ENCODE measurements at places on chromosomes 12 and 14.

DNA sequence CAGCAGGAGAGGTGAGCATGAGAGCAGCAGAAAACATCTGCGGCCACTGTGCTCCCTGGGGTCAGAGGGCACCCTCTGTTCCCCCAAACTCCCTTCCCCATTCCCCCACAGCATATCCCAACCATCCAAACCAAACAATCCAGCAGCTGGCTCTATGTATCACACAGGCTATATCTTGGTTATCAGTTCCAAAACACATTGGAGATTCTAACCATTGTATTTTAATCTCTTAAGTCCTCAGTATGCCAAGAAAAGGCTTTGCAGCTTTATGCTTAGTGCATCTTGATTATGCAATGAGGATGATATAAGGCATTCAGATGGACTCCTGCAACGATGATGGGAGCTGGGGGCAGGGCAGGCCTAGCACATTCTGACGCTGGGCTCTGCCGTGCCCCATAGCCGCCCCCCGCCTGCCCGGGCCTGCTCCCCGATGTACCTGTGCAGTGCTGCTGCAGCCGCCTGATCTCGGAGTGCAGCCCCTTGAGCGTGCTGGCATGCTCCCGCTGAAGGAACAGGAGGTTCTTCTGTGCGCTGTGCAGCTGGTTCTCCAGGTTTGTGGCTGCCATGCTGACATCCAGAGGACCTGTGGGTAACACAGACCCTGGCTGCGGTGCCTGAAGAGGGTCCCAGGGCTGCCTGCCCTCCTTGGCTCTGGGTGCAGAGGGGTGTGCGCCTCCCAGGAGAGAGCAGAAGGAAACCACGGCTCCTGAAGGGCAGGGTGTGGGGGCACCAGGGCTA lies 29.6 kb downstream of the CCDC92 start:
- DNase-seq: no peak

DNA sequence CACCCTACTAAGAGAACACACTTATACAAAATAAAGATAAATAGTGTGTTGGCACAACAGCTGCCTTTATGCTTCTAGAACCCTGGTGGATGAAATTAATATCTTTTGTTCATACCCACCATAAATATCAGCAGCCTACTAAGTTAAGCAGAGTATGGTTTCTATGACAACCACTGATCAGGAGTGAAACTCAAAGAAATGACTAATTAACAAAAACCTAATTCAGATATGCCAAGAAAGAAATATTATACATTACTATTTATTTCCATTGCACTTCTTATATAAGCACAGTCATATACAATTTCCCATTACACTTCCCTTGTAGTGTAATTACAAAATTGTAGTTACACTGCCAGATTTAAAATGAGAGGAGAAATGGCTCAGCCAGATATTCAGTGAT lies 164.1 kb upstream of the CDKN3 start:
- no peak for DNase-seq

DNA sequence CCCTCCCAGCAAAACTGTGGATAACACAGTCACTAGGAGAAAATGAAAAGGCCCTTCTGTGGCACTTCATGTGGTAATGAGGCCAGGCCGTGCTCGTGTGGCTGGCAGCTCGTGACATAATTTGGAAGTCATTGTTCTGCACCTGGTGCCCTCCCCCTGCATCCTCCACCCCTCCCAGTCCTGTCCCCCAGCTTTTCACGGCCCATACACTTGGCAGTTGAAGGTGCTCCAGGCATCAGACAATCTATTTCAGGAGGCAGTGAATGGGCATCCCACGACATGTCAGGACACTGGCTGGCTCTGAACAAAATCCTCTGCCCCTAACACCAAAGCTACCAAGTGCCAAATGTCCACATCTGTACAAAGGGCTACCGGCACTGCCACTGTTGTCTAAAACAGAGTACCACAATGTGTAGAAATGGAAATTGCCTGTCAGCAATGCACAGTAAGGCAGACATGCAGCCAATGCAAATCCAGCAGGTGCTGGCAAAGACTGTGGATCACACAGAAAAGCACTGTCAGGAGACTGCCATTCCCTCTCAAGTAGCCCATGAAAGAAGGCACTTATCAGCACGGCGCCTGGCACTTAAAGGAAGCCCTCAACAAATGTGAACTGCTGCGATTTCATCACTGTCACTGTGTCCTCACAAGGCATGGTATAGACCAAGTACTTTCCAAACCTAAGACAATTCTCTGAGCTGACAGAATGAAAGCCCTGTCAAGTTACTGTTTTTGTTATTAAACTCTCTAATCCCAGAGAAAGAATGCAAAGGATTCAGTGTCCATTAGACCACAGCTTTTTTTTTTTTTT lies 39.1 kb downstream of the CORO1C start:
- no peak for DNase-seq

GRCh38 chr14:80605536-80605935 lies 336.0 kb downstream of the CEP128 start:
- no peak for DNase-seq

DNA sequence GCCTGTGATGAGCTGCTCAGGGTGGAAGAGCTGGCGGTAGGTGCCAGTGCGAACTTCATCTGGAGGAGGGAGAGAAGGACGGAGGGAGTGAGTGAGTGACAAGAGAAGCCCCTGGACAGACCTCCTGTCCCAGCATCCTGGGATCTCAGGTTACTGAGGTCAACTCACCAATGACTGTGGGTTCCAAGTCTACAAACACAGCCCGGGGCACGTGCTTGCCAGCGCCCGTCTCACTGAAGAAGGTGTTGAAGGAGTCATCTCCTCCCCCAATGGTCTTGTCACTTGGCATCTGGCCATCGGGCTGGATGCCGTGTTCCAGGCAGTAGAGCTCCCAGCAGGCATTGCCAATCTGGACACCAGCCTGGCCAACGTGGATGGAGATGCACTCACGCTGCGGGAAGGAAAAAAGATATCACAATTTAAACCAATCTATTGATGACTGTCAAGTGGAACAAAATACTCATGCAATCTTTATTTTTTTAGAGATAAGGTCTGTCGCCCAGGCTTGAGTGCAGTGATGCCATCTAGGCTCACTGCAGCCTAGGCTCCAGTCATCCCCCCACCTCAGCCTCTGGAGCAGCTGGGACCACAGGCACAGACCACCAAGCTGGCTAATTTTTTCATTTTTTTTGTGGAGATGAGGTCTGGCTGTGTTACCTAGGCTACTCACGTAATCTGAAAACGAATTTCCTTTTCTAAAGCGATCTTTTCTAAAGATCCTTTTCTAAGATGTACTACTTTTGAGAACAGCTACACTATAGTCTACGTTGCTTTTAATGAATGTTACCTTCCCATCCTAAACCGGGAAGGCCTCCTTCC lies 1.7 kb downstream of the TUBA1B start:
- DNase-seq: no peak

DNA sequence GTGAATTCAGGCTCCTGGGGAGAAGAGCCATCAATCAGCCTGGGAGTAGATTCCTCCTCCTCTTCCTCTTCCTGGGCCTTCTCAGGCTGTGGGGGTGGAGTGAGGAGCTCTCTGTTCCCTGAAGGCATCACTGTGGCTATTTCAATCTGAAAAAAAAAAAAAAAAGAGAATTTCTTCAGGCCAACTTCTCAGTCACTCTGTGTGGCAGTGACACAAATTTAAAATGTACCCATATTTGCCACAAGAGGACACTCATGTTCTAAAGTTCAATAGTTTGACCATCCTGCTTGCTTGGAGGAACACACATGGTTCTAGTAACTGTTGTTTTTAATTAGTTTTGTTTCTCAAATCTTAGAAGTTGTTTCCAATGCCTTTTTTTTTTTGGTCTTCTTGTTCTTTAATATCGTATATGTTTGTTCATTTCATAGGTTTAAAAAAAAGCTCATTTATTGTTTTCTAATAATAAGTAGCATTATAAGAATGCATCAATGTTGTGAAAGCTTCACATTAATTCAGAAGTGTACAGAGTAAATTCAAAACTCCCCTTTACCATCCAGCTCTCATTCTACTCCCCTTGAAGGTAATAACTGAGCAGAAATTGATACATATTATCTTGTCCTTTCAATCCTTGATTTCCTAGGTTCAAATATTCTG lies 23.3 kb upstream of the CCER1 start:
- DNase-seq: peak; percentile 70

Measured in fibroblast of skin of left quadriceps (primary cell).